ELR (cell line): ENCODE measurements at places on chromosomes 5 and 9.

DNA sequence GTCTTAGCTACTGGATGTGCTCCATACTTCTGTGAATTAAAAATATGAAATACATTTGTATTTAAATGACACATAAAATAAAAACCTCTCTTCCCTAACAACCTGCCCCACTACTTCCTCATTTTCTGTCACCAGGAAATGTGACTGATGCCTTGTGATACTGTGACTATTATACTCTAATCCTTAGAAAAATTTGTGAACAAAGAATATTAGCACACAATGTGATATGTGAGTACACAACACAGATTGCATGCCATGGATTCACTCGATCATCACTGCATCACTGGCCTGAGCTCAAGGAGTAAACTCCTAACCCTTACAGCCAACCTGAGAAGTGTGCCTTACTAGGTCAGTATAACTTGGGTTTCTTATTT, 281.0 kb downstream of the EFNA5 start:
- no peak for DNase-seq

DNA sequence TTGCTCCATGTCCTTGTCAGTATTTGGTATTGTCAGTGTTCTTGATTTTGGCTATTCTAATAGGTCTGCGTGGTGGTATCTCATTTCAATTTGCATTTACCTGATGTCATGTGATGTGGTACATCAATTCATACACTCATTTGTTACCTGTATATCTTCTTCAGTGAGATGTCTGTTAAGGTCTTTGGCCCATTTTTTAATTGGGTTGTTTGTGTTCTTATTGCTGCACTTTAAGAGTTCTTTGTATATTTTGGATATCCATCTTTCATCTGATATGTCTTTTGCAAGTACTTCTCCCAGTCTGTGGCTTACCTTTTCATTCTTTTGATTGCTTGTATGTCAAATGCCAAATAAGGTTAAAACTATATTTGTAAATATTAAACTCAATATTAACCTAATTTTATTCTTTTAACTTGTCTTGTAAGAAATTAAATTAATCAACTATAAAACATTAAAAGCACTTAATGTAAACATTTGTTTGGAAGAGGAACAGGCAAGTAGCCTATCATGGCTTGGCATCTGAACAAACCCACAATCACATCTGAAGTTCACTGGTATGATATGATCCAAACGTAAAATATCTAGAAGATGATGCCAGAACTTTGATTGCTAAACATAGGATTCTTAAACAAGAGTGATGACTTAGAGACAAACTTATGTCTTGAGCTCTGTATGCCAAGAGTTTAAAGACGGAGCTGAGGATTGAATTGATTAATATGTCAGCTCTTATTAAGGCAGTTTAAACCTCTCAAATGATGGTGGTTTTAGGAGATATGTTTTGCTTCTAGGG, 587.3 kb downstream of the ANXA1 start:
- no peak for DNase-seq

GRCh38 chr5:56080375-56081052, 85.8 kb upstream of the IL6ST start:
- no peak for DNase-seq

GRCh38 chr5:90941002-90941720, 382.6 kb downstream of the ADGRV1 start:
- DNase-seq = no peak

DNA sequence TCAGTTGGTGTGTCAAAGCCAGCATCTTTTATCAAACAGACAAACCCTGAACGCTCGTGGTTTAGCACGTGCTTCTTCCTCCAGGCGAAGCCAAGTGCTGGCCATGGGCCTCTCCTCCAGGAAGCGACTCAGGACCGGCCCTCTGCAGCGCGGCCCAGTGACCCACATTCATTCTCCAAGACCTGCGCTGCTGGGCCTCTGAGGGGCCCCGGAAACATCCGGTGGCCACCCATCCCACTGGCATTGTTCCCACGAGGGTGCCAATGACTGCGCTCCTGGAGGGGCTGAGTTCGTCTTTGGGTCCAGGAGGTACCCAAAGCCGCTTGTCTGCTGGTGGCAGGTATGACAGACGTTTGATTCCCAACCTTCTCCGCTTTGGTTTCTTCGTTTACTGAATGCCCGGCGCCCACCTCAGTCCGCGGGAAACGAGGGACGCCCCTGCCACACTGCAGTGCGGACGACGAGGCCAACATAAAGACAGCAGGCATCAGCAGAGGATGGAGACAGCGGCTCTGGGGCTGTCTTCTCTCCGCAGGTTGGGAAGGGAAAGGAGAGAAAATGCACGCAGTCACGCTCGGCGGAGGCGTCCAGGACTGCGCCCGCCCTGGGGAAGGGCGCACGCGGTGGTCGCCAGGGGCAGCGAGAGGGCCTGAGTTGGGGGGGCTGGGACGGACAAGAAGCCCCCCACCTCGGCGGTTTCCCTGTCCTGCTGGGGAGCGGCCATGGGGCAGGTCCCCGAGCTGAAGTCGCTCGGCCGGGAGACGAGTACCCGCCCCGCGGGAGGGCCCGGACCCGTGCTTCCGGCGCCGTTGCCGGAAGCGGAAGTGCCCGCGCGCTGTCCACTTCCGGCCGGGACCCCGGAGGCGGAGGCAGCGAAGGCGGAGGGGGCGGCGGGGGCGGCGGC, at the start of gene EXOC3:
EXOC3 (plus strand) TSS at position 842 of the 904 bp plus-strand sequence. CDS start 3,030 bp downstream, outside the sequence.
- peak; percentile 83 for DNase-seq

GRCh38 chr9:87381746-87382145, 115.9 kb upstream of the DAPK1 start:
- DNase-seq = no peak

DNA sequence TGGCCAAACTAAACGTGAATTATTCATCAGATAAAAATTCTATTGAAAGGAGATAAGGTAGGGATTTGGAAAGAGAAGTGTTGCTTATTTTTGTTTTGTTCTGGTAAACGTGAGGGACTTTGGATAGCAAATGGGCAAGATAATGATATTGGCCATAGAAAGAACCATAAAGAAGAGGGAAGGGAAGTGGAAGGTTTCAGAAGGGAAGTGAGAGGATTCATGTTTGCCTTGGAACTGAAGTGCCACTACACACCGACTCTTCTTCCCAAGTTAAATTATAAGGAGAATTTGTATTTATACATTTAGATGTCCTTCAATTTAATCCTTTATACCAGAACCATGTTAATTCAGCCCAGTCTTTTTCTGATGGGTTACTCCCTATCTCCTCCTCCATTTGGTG, 42.1 kb upstream of the TAF11L2 start:
- no peak for DNase-seq

- no peak for DNase-seq
Observed at GRCh38 chr9:33103501-33104281, 27.2 kb upstream of the SMU1 start.

- DNase-seq = no peak
Observed at GRCh38 chr9:136107953-136108647, 10.6 kb downstream of the TMEM250 start.

DNA sequence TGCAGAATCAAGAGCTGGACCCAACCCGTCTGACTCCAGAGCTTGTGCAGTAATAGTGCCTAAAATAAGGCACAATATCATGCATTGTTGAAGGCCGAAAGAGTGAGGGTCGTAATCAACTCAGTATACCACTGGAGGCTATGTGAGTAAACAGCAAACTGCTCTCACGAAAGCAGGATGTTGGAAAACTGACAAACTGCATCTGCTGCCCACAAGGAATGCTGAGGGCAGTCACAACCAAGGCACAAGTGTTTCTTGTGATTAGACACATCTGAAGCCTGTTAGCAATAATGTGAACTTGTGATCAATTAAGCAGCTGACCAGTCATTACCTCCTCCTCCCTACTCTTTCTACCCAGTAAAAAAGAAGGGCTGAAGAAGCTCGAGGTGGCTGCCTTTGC, 48.8 kb downstream of the TRPM3 start:
- no peak for DNase-seq

DNA sequence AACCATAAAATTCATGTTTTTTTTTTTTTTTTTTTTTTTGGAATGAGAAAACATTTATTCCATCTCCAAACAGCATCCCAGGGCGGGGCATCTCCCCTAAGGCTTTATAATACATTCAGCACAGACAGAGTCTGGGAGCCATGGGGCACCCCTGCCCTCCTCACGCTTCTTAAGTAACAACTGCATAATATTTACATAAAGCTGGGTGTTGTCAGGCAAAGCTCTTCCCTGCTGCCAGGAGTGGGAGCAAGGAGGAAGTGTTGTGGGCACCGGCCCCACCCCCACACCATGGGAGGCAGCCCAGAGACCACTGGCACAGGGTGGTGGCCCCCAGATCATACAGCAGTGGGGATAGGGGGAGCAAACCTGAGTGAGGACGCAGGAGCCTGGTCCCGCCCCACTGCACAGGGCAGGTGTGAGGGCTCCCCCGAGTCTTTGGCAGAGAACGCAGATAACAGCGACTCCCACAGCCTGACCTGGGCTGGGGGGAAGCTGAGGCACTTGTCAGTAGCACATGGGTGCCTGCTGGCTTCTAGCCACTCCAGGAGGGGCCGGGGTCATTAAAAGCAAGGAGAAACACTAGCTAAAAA, 86.1 kb upstream of the CEP78 start:
- DNase-seq = no peak

- DNase-seq = no peak
Observed at GRCh38 chr5:91955610-91956009, 572.5 kb upstream of the ARRDC3 start.

- DNase-seq = peak; percentile 29
Observed at GRCh38 chr5:122295138-122295537, 16.9 kb upstream of the SNCAIP start.

GRCh38 chr5:130037905-130038304, 133.6 kb downstream of the CHSY3 start:
- DNase-seq = no peak

- peak; percentile 51 for DNase-seq
Observed at GRCh38 chr9:108053555-108054061, 564.0 kb upstream of the KLF4 start.

- no peak for DNase-seq
Observed at GRCh38 chr5:157913575-157913974, 54.6 kb upstream of the CLINT1 start.

- DNase-seq = no peak
Observed at GRCh38 chr9:92315456-92315855, 9.7 kb downstream of the NOL8 start.

DNA sequence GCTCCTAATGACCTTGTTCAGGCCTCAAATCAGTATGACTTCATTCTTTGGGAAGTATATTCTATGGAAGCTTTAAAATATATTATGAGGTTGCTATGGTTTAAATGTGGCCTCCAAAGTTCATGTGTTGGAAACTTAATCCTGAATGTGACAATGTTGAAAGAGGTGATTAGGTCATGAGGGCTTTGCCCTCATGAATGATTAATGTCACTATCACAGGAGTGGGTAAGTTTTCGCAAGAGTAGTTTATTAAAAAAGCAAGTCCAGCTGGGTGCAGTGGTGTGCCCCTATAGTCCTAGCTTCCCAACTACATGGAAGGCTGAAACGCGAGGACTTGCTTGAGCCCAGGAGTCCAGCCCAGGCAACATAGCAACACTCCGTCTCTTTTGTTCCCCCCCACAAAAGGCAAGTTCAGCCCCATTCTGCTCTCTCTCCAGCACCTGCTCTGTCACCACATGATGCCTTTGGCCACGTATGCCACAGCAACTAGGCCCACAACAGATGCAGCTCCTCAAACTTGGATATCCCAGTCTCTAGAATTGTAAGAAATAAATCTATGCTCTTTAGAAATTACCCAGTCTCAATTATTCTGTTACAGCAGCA, 105.3 kb downstream of the SIL1 start:
- DNase-seq = no peak

DNA sequence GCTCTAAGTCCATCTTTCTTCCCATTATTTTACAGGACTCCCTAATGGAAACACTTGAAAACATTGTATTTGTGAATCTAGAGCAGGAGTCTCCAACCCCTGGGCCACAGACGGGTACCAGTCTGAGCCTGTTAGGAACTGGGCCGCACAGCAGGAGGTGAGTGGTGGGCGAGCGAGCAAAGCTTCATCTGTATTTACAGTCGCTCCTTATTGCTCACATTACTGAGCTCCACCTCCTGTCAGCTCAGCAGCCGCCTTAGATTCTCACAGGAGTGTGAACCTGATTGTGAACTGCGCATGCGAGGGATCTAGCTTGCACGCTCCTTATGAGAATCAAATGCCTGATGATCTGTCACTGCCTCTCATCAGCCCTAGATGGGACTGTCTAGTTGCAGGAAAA, 111.0 kb downstream of the MED27 start:
- no peak for DNase-seq

- DNase-seq = peak; percentile 87
Observed at GRCh38 chr5:122756264-122756911, 18.5 kb upstream of the SNX2 start.

DNA sequence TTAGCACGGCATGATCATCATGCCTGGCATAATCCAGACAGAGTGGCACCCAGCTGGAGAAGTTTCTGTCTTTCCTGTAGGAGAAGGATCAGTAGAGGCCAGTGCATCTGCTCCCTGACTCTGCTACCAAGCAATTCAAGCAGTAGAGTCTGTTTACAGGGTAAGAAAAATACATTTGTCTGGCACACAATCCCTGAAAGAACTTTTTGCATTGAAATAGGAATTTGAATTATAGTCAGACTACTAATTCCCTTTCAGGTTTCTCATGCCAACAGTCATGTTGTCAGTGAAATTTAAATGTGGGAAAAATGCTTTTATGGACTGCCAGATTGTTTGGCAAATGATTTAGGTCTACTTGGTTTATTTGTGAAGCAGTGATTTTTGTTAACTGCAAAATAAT, 125.6 kb downstream of the RAB3C start:
- no peak for DNase-seq

- DNase-seq = peak; percentile 68
Observed at GRCh38 chr5:115816226-115817081, at the start of gene CDO1. CDO1 (minus strand) TSS chr5:115816659; CDS start chr5:115816397, 262 bp downstream.

GRCh38 chr5:15105799-15106393, 234.3 kb upstream of the ANKH start:
- DNase-seq = peak; percentile 66

DNA sequence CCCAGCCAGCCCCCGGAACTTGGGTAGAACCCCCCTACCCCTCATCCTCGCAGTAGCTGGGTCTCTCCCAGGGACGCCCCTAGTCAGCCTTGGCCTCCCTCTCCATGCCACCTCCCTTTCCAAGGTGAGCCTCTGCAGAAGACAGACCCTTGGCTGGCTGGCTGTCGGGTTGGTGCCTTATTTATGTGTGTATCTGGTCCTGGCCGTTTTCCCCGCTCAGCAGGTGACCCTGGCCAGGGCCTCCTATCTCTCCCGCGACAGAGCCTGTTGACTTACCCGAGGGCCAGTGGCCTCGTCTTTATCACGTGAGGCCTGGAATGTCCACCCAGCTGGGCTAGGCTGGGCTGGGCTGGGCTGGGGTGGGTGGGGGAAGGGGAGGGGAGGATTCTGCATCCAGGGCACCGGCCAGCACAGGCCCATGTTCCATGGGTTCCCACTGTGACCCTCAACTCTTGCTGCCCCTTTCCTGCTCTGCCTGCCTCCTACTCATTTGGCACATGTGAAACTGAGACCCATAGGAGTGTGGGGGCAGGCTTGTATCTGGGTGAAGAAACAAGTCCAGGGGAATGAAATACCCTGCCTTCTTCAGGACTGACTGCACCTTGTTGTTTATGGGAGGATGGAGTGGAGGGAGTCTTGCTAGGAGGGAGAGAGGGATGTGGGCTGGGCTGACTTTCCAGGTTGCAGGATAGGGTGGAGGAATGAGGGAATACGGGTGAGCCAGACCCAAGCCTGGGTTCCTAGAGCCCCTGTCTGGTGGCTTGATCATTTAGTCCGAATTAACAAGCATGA, 3.1 kb downstream of the CXXC5 start:
- DNase-seq = no peak

GRCh38 chr9:297104-297972, 82.7 kb downstream of the DOCK8 start:
- no peak for DNase-seq
